ENCODE measurements at places on chromosomes 3 and 15.

DNA sequence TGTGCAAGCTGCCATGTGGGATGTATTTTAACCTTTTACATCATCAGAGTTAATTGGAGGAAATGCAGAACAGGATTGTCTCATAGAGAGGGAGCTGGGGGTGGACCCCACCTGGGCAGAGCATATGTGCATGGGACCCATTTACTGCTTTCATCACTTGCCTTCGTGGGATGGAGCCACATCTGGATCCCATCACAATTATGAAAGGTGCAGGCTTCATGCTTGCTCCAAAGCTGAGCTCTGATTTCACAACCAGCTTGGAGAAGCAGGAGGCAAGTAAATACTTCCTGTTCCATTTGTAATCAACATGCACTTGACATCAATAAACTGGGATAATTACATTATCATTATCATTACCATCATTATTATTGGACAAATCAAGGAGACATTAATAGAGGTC, 161.9 kb downstream of the ALDH1A2 start:
- no peaks in the 10 kb centered on the region for H3K4me1 ChIP-seq
- no peak overlapping the region for H3K4me3 ChIP-seq
- no peaks in the 10 kb centered on the region for H3K36me3 ChIP-seq
- DNase-seq: no peak
- H3K27ac ChIP-seq: no peak overlapping the region

- DNase-seq: no peak
- no peak overlapping the region for H3K27ac ChIP-seq
- no peaks in the 10 kb centered on the region for H3K27me3 ChIP-seq
- no peak overlapping the region for H3K4me3 ChIP-seq
These were observed 101.6 kb downstream of the ERC2 start for GRCh38 chr3:56366641-56367162.

GRCh38 chr3:72663429-72663828, 184.8 kb downstream of the SHQ1 start:
- no peaks in the 10 kb centered on the region for H3K27me3 ChIP-seq
- no peak for DNase-seq
- H3K27ac ChIP-seq: no peak overlapping the region
- peaks cover 2% of the 10 kb centered on the region for H3K4me1 ChIP-seq

GRCh38 chr15:68650901-68651709, 72.3 kb downstream of the CORO2B start:
- no peak overlapping the region for H3K27ac ChIP-seq
- H3K4me1 ChIP-seq: no peaks in the 10 kb centered on the region
- no peaks in the 10 kb centered on the region for H3K36me3 ChIP-seq
- no peak overlapping the region for H3K4me3 ChIP-seq
- DNase-seq: no peak
- no peaks in the 10 kb centered on the region for H3K27me3 ChIP-seq

DNA sequence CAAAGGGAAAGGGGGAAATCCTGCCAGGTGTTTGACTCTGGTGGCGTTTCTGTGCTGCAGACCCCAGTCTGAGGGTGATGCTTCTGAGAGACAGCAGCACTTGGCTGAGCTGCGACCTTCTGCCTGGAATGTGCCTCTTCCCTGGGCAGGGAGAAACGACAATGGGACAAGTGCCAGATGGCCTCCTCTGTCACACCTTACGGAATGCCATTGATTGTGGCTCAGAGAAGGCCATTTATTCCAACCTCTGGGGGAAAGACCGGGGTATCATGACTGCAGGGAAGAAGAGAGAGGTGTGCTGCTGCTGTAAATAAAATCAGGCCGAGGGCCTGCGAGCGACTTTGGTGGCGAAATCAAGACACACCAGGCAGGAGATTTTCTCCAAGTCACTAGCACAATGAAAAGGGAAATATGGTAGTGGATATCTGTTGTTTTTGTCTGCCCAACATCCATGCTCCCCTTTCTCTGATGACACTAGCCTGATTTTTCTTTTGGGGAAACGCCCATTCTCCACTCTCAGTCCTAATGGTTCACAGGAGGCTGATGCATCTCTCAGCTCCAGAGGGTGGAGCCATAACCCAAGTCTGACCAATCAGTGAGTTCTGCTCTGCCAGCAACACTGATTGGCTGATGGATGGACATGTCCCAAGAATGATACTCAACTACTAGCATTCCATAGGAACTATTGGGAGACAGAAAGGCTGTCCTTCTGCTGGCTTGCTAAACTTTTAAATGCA, 336.1 kb downstream of the FOXP1 start:
- DNase-seq: no peak
- peaks cover 27% of the 10 kb centered on the region for H3K4me1 ChIP-seq
- H3K27me3 ChIP-seq: no peaks in the 10 kb centered on the region
- H3K27ac ChIP-seq: no peak overlapping the region

DNA sequence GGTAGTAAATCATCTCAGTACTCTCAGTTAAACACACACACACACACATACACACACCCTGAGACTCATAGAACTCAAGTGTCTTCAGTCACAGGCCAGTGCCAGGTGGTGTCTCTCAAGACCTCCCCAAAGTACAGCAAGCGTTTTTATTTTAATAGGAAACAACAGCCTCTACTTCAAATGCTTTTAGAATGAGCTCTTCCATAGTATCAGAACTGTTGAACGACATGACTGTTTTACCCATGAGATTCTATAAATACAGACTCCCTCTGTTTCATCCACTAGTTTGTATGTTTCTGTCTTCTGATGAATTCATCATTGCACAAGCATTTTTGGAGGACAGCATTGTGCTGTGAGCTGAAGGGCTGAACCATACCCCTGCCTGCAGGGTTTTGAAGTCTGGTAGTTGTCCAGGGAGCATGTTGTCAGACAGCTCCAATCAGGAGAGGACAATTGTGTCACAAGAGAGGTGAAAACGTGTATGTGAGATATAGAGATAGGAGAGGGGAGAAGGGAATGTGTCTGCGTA, 201.0 kb upstream of the BCL6 start:
- no peaks in the 10 kb centered on the region for H3K36me3 ChIP-seq
- no peak overlapping the region for H3K4me3 ChIP-seq
- peak overlapping the region; percentile 82 for H3K27ac ChIP-seq
- H3K27me3 ChIP-seq: no peaks in the 10 kb centered on the region
- H3K4me1 ChIP-seq: peaks cover 9% of the 10 kb centered on the region

DNA sequence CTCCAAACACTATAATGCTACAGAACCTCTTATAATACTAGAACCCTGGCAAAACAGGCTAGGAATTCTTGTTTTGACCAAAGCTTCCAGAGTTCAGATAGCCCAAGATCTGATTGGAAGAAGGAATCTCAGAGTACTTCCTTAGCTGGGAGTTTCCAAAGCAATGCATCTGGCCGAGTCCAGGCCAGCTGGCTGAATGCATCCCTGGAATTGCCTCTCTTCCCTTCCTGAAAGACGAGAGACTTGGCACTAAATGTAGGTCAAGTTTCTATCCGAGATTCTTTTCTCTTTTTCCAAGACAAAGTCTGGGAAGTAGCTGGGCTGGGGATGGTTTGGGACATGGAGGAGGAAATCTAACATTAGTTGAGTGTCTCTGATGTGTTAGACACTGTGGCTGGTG, 68.7 kb upstream of the ADPGK start:
- no peaks in the 10 kb centered on the region for H3K27me3 ChIP-seq
- H3K27ac ChIP-seq: no peak overlapping the region
- H3K4me3 ChIP-seq: no peak overlapping the region
- DNase-seq: peak; percentile 37
- H3K36me3 ChIP-seq: no peaks in the 10 kb centered on the region

DNA sequence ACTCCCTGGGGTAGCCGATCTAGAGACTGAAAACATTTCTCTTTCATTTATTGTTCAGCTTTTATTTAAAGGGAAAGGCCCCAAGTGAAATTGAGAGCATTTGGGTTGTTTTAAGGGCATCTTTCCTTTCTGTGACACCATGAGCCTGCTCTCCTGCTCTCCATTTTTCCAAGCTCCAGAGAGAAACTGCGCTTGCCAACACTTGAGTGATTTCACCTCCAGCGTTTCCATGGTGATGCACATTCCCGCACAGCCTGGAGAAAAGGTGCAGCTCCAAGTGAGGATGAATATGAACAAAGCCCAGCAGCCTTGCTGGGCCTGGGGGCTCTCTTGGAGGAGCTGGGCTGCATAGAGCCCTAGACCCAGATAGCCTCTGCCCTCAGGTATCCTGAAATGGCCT, 159.2 kb upstream of the PPP2R3A start:
- H3K4me1 ChIP-seq: no peaks in the 10 kb centered on the region
- no peaks in the 10 kb centered on the region for H3K36me3 ChIP-seq
- no peak overlapping the region for H3K27ac ChIP-seq
- no peaks in the 10 kb centered on the region for H3K27me3 ChIP-seq
- peak; percentile 42 for DNase-seq
- H3K4me3 ChIP-seq: no peak overlapping the region

- H3K4me1 ChIP-seq: peaks cover 19% of the 10 kb centered on the region
- H3K4me3 ChIP-seq: no peak overlapping the region
- H3K27me3 ChIP-seq: no peaks in the 10 kb centered on the region
- DNase-seq: peak; percentile 64
These were observed 60.1 kb downstream of the MGLL start for GRCh38 chr3:127762077-127762786.

DNA sequence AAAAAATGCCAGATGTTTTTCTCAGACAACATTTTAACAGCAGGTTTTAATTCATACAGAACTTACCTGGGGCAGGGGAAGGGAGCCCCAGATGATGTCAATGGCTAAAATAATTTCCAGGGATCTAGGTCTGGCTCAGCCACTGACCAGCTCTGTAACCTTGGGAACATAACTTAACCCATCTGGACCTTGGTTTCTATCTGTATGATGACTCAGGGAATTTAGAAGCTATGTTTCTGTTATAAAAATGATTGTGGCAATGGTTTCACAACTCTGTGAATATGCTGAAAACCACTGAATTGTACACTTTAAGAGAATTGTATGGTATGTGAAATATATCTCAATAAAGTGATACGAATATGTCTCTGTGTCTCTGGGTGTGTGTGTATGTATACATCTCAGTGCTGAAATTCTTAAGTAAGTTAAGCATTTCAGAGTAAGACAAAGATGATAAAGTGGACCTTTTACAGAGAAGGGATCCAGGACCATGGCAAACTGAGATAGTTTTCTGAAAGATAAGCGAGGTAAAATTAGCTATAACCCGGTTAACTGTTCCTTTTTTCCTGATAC, 2.9 kb downstream of the SH3GL3 start:
- H3K27ac ChIP-seq: no peak overlapping the region
- H3K27me3 ChIP-seq: no peaks in the 10 kb centered on the region
- H3K4me1 ChIP-seq: no peaks in the 10 kb centered on the region
- no peaks in the 10 kb centered on the region for H3K36me3 ChIP-seq

GRCh38 chr15:60155661-60156060, 151.6 kb downstream of the FOXB1 start:
- peaks cover 5% of the 10 kb centered on the region for H3K4me1 ChIP-seq
- H3K27ac ChIP-seq: no peak overlapping the region
- H3K4me3 ChIP-seq: no peak overlapping the region
- no peaks in the 10 kb centered on the region for H3K36me3 ChIP-seq
- DNase-seq: no peak
- peaks cover 2% of the 10 kb centered on the region for H3K27me3 ChIP-seq

DNA sequence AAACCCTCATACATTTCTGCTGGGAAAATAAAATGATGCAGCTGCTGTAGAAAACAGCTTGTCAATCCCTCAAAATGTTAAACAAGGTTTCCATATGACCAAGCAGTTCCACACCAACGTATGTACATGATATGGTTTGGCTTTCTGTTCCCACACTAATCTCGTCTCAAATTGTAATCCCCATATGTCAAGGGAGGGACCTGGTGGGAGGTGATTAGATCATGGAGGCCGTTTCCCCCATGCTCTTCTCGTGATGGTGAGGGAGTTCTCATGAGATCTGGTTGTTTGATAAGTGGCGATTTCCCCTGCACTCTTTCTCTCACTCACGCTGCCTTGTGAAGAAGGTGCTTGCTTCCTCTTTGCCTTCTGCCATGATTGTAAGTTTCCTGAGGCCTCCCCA, 100.6 kb upstream of the SLC24A5 start:
- H3K27me3 ChIP-seq: no peaks in the 10 kb centered on the region
- H3K4me3 ChIP-seq: no peak overlapping the region
- no peak overlapping the region for H3K27ac ChIP-seq
- H3K36me3 ChIP-seq: no peaks in the 10 kb centered on the region
- DNase-seq: no peak

DNA sequence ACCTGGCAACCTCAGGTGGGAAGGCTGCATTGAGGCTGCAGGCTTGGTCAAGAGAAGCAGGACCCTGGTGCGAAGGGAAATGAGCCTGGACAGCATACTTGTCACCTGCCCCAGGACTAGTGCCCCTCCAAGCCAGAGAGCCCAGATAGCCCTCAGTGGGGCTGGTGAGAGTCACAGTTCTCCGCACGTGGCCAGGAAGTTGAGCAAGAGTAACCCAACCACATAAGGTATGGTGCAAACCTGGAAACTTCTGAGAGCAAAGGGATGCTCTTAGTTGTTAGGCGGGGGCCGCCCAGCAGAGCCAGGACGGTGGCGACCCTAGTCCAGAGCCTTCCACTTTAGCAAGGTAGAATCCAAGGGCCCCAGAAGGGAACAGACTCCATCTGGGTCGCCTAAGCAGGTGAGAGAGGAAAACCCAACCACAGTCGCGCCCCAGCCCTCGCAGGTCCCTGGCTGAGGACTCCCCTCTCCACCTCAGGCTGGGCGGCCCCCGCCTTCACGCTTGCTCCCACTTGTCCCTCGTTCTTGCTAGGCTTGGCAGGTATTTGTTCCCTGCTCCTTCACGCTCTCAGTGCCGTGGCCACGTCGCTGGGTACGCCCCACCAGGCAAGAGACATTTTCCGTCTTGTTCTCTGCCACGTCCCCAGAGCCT, 1.1 kb upstream of the VPS18 start:
- H3K27ac ChIP-seq: no peak overlapping the region
- no peak for DNase-seq
- H3K4me3 ChIP-seq: no peak overlapping the region
- H3K36me3 ChIP-seq: no peaks in the 10 kb centered on the region

- no peaks in the 10 kb centered on the region for H3K27me3 ChIP-seq
- H3K36me3 ChIP-seq: no peaks in the 10 kb centered on the region
- no peak for DNase-seq
- no peaks in the 10 kb centered on the region for H3K4me1 ChIP-seq
- H3K27ac ChIP-seq: no peak overlapping the region
- H3K4me3 ChIP-seq: no peak overlapping the region
These were observed 614.4 kb upstream of the NR2F2 start for GRCh38 chr15:95715906-95716656.

- H3K36me3 ChIP-seq: no peaks in the 10 kb centered on the region
- no peak overlapping the region for H3K27ac ChIP-seq
- no peaks in the 10 kb centered on the region for H3K27me3 ChIP-seq
- no peak for DNase-seq
These were observed 8.3 kb upstream of the SUCLG2 start for GRCh38 chr3:67662733-67663132.

GRCh38 chr3:100090669-100091005, 23.7 kb downstream of the FILIP1L start:
- H3K4me1 ChIP-seq: peaks cover 5% of the 10 kb centered on the region
- H3K36me3 ChIP-seq: no peaks in the 10 kb centered on the region
- DNase-seq: no peak
- no peak overlapping the region for H3K4me3 ChIP-seq
- no peaks in the 10 kb centered on the region for H3K27me3 ChIP-seq

- DNase-seq: no peak
- no peak overlapping the region for H3K27ac ChIP-seq
- no peaks in the 10 kb centered on the region for H3K27me3 ChIP-seq
These were observed 286.9 kb downstream of the NFKBIZ start for GRCh38 chr3:102136183-102136582.
